Activated CD8-positive, alpha-beta memory T cell treated with anti-CD3 and anti-CD28 coated beads, Interleukin-2, amount 10 ng/mL, durations not matched to agents 7 days and 5 days (primary cell): ENCODE measurements at places on chromosomes 3 and 15.

DNA sequence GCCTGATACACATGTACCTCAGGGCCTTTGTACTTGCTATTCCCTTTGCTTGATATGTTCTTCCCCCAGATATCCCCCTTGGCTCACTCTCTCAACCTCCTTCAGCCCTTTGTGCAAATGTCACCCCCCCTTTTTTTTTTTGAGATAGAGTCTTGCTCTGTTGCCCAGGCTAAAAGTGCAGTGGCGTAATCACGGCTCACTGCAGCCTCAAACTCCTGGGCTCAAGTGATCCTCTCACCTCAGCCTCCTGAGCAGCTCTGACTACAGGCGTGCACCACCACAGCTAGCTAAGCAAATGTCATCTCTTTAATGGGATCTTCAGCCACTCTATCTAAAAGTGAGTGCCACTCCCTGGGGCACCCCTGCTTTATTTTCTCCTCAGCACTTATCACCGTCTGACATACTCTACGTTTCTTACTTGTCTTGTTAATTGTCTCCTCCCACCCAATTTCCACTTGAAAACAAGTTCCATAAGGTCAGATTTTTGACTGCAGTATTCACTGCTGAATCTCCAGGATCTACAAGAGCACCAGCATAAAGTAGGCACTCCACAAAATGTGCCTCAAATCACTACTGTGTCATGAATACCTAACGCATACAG, 14.6 kb downstream of the IP6K2 start:
- DNase-seq, result no peak

DNA sequence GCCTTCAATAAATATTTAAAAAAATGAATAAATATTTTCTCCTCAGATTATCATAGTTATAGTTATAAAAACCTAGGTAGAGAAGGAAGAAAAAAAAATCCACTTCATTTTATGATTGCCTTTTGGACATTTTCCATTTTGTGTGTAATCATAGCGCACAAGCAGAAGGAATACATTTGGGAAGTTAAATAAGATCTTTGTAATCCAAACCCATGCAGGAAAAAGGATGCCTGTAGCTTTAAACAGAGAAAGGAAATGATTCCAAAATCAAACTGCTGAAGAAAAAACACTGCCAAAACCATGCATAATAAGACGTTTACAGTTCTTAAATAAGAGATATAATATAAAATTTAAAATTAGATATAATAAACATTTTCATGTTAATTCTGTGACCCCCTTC, 7.4 kb upstream of the CCDC54 start:
- no peak for DNase-seq

GRCh38 chr15:85584872-85585271, 204.5 kb downstream of the AKAP13 start:
- no peak for DNase-seq

DNA sequence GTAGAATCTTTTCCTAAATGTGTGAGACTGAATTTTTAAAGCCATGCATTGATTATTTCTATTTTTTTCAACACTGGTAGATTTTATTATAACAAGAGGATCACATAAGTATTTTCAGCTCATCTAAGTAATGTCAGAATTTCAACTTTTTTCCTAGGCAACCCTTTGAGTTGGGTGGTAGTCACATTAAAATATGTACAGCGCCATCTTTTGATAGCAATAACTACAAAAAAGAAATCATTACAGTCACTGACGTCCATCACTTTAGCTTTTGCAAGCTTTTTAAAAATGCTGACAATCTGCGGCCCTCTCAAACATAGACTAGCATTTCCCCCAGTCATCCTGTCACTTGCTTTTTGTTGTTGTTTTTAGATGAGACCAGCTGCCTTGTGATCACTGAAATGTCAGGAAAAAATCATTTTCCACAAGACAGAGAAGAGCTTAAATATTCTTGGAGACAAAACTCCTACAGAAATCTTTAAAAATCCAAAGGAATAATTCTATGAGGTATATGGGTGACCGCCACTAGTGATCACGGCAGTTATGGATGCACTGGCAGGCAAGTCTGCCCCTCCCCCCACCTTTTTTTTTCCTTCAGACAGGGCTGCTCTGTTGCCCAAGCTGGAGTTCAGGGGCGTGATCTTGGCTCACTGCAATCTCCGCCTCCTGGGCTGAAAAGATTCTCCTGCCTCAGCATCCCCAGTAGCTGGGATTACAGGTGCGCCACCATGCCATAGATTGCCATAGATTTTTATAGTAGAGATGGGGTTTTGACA, 384.0 kb upstream of the KCNMB2 start:
- DNase-seq, result no peak

DNA sequence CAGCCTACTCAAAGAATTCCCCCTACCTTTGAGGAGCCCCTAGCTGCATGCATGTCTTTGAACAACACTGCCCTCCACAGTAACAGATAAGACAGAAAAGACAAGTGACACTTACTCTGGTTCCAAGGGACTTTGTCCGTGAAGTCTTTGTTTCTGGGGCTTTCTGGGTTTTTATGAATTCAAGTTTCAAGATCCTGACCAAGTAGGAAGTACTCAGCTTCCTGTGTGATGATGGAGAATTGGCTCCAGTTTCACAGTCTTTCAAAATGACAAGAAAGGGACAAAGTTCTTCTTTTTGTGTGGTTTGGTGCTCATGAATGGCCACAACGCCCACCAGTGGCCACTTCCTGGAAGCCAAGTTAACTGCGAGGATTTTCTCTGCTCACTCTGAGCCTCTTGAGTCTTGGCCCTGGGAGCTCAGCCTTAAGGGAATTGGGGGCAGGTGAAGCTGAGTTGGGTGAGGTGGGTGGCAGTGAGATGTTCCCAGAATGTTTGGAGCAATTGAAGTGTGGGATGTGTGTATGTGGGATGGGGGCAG, at the start of gene CCR1:
Gene CCR1 (minus strand): TSS at position 147 of the 538 bp plus-strand sequence. CDS start 4,000 bp downstream, outside the sequence.
- peak; percentile 89 for DNase-seq

- DNase-seq, result no peak
Measured at GRCh38 chr3:123048480-123049237, 18.2 kb upstream of the PDIA5 start.

GRCh38 chr3:13772885-13773745, 106.8 kb downstream of the WNT7A start:
- no peak for DNase-seq

- no peak for DNase-seq
Measured at GRCh38 chr3:72494626-72495025, 353.6 kb downstream of the SHQ1 start.

DNA sequence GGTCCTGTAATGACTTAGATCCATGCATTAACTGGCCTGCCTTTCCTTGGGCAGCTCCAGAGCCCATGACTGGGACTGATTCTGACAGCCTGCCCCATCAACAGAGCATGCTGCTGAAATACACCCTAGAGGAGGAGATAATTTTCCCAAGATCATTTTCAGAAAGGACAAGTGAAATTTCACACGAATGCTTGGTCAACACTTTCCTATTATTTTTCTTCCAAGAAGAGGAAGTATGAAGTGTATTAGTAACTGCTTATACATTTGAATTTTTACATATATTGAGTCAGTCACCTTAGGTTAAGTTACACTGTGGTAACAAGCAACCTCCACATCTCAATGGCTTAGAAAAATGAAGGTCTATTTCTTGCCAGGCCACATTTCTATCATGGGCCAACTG, 9.7 kb upstream of the NMNAT3 start:
- DNase-seq, result no peak

- DNase-seq, result peak; percentile 61
Measured at GRCh38 chr3:172102123-172102882, 62.9 kb downstream of the FNDC3B start.

DNA sequence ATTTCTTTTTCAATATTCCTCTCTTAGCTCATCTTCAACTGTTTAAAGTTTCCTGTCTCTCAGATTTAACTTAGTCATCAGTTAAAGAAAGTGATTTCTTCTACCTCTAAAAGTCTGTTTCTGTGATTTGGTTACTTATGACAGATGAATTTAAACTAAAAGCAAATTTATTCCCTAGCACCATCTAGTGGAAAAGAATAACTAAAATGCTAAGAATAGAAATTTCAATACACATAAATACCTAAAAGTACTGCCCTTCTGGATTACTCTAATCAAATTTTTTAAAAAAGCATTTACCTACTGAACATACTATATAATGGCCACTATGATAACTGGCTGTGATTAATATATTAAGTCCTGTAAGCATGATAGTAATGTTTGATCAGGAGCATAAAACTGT, 14.0 kb upstream of the ZCWPW2 start:
- DNase-seq, result no peak

- DNase-seq, result no peak
Measured at GRCh38 chr15:54810031-54810430, 386.7 kb downstream of the RSL24D1 start.

- peak; percentile 66 for DNase-seq
Measured at GRCh38 chr3:123286308-123287023, 84.7 kb downstream of the SEC22A start.

DNA sequence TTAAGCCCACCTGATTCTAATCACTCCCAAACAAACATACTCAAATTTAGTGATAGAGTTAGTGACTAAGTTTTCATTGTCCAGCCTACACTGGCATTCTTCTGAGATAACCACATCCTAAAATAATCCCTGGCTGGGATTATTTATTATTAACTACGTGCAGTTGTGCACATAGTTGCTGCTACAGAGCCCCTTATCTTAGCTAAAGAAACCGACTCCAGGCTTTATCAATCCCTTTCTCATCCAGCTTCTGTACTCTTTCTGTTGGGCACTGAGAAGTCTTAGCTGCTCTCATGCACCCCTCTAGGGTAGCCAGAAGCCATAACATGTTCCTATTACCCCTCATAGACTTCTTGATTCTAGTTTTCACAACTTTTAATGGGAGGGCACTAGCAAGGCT, 208.7 kb downstream of the MBNL1 start:
- DNase-seq, result no peak

GRCh38 chr3:39146083-39146501, 7.3 kb downstream of the CSRNP1 start:
- peak; percentile 33 for DNase-seq

GRCh38 chr3:149660462-149660861, 2.6 kb upstream of the WWTR1 start:
- no peak for DNase-seq

DNA sequence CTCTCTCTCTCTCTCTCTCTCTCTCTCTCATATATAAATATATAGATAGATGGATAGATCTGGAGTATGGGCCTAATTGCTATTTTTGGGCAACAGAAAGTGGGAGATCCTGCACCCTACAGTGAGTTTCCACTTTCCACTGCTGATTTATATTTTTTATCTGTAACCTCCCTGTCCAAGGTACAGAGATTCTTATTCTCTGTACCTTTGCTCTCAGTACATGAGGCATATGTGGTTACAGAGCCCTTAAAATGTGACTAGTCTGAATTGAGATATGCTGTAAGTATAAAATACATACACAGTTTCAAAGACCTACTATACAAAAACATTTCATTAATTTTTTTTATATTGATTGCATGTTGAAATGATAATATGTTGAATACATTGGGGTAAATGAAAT, 51.1 kb upstream of the FOXP1 start:
- DNase-seq, result no peak

GRCh38 chr15:72284781-72285180, 12.4 kb upstream of the PARP6 start:
- DNase-seq, result no peak

DNA sequence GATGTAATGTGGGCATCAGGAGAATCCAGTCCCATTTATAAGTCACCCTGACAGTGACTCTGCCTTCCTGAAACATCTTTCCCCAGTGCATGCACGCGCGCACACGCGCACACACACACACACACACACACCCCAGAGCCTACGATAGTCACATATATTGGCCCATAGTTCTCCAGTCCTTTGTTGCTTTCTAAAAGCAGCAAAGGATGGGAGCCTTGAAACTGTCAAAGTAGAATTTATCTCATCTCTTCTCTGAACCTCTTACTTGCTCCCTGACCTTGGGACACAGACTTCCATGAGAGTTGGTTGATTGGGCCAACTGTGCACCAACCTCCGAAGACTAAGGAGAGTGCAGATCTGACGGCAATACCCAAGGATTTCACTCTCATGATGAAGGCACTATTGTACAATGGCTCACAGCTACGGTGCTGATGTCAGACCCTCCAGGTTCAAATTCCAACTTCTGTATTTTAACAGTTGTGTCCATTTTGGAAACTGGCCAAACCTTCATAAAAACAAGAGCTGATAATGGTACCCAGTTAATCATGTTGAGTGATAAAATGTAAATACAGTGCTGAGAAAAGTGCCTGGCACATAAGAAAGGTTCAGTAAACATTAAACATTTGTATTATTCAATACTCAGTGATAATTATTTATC, 8.3 kb downstream of the CPA3 start:
- no peak for DNase-seq

DNA sequence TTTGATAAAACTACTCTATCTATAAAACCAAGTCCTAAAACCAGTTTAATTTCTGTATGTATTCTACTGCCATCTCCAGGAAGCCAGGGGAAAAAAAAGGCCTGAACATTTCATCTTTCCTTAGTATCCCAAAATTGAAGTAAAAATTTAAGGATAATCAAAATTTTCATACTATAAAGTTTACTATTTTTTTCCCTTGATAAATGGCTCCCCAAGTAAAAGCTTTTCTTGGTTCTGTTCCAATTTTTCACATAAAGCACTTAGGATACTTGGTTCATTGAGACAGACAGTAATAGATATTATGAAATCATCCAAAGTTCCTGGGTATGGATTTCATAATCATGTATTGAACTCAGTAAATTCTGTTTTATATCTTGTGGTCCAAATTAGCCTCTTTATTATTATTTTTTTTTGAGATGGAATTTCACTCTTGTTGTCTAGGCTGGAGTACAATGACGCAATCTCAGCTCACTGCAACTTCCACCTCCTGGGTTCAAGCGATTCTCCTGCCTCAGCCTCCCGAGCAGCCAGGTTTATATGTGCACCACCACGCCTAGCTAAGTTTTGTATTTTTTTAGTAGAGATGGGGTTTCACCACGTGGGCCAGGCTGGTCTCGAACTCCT, 34.5 kb downstream of the ICE2 start:
- no peak for DNase-seq

- no peak for DNase-seq
Measured at GRCh38 chr15:34818526-34818925, 23.2 kb upstream of the ACTC1 start.

DNA sequence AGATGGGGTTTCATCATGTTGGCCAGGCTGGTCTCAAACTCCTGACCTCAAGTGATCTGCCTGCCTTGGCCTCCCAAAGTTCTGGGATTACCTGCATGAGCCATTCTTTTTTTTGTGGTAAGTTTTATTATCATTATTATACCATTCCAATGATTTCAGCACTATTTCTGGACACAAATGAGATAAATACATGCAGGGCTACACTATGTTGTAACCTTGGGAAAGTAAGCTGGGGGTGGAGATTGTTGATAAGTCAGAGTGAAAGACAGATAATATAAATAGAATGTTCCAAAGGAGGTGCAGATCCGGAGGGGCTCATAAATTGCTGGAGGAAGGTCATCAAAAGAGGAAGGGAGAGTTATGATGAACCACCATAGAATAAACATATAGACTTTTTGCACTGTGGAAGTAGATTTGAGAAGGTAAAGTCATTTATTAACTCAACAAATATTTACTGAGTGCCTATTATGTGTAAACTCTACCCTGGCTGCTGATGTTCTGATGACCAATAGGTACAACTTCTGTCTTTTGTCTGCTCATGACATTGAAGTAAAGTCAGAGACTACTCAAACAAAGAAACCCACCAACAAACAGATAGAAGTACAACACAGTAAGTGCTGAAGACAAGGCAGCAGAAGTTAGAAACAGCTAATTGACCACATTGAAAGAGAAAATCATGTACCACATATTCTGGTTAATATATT, 478.9 kb upstream of the GOLIM4 start:
- DNase-seq, result no peak

- DNase-seq, result no peak
Measured at GRCh38 chr15:34109797-34110663, 8.1 kb downstream of the PGBD4 start.

GRCh38 chr15:80563372-80563997, 131.6 kb upstream of the ABHD17C start:
- no peak for DNase-seq
